SK-N-SH treated with all-trans-retinoic acid at 6 μM for 48 hours (cell line): ENCODE measurements at places on chromosomes 13 and 19.

GRCh38 chr19:664913-665443 lies 2.0 kb upstream of the RNF126 start:
- ATAC-seq: peak; percentile 75

DNA sequence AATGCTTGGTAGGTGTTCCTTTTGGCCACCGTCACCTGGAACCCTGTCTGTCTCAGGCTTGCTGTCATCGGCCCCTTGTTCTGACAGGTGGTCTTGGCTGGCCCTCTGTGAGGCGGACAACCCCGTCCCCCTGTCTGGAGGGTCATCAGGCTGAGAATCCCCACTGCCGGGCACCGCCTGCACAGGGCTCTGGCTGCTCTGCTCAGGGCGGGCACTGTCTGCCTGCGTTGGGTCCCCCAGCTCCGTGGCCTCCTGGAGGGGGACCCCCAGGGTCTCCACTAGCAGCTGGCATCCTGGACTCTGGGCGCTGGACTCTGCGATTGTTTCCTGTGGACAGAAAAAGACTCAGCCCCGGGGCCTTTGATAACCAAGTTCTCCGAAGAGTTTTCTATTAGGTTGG lies 13.2 kb downstream of the NANOS3 start:
- ATAC-seq: no peak

DNA sequence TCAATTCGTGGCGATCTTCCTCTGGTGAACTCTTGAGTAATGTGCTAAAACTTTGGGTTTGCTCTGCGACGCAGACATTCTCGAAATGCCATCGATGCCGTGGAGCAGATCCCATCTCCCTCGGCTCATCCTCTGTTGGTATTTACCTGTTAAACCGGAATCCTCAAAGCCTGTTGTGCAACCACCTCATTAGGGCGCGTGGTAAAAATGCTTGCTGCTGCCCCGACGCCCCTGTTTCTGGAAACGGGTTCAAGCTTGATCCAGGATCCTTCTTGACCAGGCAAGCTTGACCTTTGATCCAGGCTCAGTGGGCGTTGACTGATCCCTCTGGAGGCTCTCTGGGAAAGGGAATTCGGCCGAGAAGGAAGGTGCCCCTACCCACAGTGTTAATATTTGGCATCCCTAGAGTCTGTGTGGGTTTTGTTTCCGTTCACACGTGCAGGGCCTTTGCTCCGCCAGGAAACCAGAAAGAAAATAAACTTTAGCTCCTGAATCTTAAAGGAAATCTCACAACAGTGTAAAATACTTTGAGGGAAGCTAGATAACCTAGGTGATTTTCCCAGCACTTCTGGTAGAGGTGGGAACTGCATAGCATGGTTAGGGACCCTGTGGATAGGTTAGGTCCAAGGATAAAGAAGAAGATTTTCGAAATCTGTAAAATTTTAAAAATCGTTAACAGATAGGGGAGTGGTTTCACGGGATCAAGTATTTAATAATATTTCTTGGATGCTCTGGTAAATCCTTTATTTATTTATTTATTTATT lies 1.1 kb downstream of the LSM14A start:
- ATAC-seq: peak; percentile 38

DNA sequence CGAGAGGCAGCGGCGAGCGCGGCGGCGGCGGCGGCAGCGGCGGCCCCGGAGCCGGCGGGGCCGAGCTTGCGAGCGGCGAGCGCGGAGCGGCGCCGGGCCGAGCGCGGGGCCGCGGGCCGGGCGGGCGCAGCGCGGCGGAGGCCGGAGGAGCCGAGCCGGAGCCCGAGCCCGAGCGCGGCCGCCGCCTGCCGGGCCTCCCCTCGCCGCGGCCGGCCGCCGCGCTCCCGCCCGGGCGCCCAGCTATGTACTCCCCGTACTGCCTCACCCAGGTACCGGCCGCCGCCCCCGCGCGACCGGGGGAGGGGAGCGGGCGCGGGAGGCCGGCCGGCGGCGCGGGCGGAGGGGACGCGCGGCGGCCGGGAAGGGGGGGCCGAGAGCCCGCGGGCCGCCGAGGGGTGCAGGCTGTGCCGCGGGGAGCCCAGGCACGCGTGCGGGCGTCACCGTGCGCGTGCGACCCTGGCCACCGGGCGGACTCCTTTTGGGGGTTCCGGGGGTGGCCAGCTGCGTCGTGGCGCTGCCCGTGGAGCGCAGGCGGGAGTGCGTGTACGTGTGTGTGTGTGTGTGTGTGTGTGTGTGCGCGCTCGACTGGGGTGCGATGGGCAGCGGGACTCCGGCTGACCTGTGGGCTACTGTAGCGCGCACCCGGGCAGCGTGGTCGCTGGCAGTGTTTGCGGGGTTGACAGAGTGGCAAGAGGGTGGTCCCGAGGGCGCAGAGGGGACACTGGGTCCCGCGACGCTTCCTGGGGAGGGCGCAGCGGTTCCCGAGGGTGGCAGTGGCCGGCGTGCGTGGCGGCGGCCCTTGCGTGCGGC lies 526 bp downstream of the NFIX start:
- ATAC-seq: peak; percentile 46

DNA sequence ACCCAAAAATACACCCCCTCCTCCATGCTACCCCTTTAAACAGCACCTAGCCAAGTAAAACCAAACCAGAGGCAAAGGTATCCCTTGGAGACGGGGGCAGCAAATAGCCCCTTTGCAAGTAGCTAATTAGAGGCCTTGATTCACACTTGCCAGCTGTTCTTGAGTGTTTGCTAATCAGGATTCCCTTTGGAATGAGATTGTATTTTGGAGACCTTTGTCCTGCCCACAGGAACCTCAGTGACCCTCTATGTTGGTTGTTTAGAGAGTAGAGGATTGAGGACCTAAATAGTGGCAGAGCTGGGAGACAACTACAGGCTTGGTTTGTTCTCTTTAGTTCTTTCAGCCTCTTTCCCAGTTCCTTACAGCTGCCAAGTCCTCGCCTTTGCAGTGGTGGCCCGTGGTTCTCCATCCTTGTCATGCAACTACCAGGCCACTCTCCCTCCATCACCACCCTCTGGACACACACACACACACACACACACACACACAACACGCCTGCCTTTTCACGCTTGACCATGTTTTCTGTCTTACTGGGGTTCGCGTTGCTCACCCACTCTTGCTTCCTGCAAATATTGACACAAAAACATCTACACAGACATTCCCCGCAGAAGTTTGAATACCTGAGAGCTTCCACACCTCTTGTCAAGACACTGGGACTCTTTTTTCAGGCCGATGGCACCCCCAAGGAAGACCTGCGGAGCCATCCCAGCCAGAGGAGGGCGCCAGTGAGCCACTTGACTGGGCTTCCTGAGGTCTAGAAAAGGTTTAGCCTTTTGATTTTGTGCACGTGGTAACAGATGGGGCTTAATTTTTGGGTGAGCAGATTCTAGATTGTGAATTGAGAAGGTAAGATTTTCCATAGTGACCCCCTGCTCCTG lies 80.0 kb upstream of the GPR183 start:
- peak; percentile 59; the same call in 2 of the 3 replicates for ATAC-seq

- no peak for ATAC-seq
These were observed 3.9 kb upstream of the NCCRP1 start for GRCh38 chr19:39192846-39193245.

DNA sequence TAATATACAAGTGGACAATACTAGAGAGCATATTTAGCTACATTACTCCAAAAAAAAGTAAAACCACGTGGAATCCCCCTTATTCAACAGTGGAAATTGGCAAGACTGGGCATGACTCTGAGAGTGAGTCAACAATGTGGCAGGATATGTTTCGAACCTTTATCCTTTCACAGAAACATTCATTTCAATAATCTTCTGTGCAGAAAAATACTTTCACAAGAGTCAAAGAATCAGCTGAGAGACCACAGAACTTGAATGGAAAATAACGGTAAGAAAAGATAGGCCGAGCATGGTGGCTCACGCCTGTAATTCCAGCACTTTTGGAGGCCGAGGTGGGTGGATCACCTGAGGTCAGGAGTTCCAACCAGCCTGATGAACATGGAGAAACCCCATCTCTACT lies 25.1 kb upstream of the CD70 start:
- ATAC-seq: no peak

DNA sequence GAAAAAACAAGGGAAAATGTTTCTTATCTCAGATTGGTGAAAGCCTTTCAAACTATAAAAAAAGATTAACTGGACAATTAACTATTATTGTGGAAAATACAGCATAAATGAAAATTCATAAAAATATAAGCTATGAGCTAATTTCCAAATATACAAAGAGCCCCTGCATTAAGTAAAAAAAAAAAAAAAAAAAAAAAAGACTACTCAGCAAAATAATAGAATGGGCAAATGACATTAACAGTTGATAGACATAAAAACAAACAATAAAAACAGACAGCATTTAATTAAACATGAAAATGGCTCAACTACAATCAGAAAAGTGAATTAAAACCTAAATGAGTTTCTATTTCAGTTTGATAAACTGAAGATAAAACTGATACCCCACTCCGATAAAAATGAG lies 77.5 kb downstream of the RBM26 start:
- no peak for ATAC-seq

- no peak for ATAC-seq
These were observed 12.4 kb downstream of the SLC35E1 start for GRCh38 chr19:16559780-16560276.

DNA sequence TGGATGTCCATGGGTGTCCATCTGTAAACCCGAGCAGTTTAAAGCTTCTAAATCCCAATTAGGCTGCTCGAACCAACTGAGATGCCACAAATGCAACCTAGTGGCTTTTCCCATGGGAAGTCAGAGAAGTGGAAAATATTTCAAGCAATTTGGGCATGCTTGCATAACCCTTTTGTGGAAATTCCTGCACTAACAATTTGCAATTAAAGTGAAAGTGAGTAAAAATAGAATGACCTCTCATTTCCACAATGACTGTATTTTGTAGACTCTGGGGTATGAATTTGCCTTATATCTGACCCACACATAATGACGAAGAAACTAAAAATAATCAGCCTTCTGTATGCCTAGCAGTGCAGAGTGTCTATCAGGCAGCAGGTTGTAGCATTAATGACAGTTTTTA lies 91.8 kb upstream of the TSC22D1 start:
- ATAC-seq: peak; percentile 67

DNA sequence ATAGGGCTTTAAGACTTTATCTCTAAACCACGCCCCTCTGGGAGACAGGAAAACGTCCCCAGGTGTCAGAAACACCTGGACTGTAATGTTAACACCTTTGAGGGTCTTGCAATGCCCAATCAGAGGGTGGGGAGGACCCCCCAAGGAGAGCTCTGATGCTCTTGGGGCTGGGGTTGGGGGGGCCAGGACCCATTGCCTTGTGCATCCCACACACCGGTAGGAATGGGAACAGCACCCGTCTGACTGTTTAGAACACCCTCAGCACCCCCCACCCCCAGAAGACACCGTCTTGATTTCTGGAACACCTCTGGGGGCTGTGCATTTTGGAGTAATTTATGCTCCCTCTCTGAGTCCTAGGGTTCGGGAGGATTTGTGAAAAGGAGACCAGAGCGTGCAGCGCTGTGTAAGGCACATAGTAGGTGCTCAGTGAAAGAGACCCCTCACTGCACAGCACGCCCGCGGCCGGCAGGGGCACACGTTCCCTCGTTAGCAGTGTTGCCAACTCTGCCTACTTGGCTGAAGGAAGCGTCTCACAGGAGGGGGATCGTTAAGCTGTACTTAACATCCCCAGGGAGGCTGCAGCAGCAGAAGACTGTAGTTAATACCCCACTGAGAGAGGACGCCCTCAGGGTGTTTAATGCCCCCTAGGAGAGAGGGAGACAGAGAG lies 2.8 kb upstream of the ERFL start:
- ATAC-seq: no peak

- no peak for ATAC-seq
These were observed 4.2 kb downstream of the ADPRHL1 start for GRCh38 chr13:113448885-113449692.

DNA sequence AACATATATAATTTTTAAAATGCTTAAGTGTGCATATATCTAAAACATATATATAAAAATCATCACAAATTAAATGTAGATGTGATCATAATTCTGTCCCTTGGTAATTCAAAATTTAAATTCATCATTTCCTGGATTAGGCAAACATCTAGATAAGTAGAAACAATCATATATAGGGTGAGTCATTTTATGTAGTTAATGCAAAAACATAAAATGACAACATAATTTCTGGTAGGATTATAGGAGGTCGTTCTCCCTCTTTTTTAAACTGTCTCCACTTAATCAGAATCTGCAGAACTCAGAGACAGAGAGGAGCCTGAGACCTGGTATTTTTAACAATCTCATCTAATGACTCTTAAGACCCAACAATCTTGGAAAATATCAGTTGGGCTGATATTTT lies 333.4 kb downstream of the KCTD12 start:
- no peak for ATAC-seq

GRCh38 chr13:79481685-79482052 lies 714 bp downstream of the NDFIP2 start:
- peak; percentile 44 for ATAC-seq

DNA sequence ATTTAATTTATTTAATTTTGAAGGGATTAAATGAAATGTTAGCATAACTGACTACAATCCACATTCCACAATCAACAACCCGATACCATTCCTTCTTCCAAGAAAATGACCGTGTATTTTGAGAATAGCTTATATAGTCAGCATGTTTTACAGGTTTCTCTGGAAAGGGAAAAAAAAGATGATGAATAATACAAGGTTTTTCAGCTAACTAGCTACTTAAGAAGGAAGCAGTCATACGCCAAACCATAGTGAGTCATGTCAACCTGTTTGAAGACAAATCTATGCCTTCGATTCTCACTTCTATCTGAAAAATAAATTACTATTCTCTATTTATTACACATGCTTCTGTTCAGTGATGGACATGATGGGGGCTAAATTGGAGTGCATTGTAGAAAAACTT lies 258.6 kb downstream of the EFNB2 start:
- no peak for ATAC-seq

DNA sequence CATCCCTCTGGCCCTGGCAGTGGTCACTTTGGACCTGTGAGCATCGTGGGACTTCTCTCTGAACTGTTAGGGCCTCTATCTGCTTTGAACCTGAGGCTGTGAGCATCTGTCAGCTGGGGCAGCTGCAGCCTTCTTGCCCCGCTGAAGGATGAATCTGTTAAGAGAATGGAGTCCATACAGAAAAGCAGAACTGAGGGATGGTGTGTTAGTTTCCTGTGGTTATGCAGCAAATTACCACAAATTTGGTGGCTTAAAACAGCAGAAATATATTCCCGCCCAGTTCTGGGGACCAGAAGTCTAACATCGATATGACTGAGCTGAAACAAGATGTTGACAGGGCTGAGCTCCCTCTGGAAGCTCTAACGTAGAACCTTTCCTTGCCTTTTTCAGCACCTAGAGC lies 1.6 kb upstream of the ZNF497 start:
- no peak for ATAC-seq

- ATAC-seq: no peak
These were observed 8.7 kb downstream of the CELF5 start for GRCh38 chr19:3233116-3233515.

GRCh38 chr19:49808711-49809159 lies 4.4 kb downstream of the FUZ start:
- ATAC-seq: peak; percentile 49
